ENCODE measurements at places on chromosomes 7 and 10. TPM values are rescaled to one million over a fixed set of nuclear protein-coding genes. Genes with fewer than 3 reads are reported as not detected.
A peak's percentile ranks its signal among the peaks of the same experiment; 100 is the strongest.

DNA sequence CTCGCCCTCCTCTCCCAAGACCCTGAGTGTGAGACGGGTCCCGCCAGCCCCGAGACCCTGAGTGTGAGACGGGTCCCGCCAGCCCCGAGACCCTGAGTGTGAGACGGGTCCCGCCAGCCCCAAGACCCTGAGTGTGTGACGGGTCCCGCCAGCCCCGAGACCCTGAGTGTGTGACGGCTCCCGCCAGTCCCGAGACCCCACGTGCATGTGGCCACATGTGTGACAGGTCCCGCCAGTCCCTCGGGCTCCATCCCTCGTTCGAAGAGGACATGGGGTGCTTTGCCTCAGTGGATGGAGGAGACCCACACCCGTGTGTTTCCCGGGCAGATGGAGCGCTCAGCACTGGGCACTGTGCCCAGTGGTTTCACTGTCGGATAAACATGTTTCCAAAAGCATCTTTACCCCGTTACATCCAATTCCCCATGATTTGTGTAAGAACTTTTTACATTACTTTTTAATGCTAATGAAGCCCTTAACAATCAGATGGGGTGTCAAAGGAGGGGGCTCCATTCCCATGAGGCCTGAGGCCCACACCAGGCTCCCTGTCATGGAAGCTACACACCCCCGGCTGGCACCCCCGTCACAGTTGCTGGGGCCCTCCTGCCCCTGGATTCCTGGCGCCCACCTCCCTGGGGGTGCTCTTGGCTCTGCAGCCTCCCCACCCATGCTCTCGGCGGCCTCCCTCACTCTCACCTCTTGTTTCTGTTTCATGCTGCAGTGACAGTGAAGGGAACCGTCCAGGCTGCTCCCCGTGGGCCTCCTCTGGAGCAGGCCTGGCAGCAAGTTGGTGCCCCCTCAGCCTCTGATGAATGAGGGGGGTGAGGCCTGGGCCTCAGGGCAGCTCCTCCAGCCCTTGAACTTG, 48.5 kb upstream of the CFAP46 start:
- DNase-seq, result no peak
- no peak overlapping the region for H3K4me3 ChIP-seq
- no peaks in the 10 kb centered on the region for H3K4me1 ChIP-seq

DNA sequence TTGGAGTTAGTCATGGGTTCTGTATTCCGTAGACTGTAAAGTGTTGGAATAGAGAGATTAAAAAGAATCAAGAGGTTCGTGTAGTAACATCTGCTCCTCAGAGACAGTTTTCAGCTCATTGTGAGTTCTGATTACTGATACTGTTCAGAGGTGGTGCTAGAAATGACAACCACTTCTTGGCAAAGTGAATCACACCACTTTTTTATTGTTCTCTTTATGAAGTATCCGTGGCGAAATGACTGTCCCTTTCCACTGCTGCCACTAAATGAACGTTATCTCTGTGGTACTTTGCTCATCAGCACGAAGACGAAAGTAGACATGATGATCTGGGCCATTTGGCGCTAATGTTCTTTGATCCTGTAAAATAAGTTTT, 860 bp downstream of the RPP30 start:
- peak overlapping the region; percentile 92 for H3K27ac ChIP-seq
- DNase-seq, result peak; percentile 57
- peak overlapping the region; percentile 91 for H3K4me3 ChIP-seq
- peaks cover 40% of the 10 kb centered on the region for H3K4me1 ChIP-seq

GRCh38 chr7:29723599-29723998, 82.7 kb upstream of the WIPF3 start:
- H3K27ac ChIP-seq, result no peak overlapping the region
- H3K4me1 ChIP-seq, result no peaks in the 10 kb centered on the region
- H3K27me3 ChIP-seq, result peaks cover 23% of the 10 kb centered on the region
- no peak for DNase-seq
- H3K36me3 ChIP-seq, result no peaks in the 10 kb centered on the region

DNA sequence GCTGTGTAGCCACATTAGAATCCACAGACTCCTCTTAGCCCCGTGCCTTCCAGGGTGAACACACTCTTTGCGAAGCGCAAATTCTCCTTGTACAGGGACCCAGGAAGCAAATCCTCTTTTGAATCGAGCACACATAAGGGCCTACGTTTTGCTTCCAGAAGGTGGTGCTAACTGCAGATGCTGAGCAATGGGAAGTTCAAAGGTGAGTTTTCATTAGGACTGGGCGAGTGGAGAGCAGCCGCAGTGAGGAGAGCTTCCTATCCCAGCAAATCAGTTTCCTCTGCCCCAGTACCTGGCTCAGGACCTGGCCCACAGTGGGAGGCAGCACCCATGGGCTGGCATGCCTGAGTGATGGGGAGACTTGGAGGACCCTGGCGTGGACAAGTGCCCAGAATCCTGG, 23.5 kb upstream of the GPR26 start:
- no peaks in the 10 kb centered on the region for H3K36me3 ChIP-seq
- DNase-seq, result no peak
- no peaks in the 10 kb centered on the region for H3K4me1 ChIP-seq

Gene DOCK1
- total RNA-seq, result not detected

Data from activated CD8-positive, alpha-beta memory T cell treated with anti-CD3 and anti-CD28 coated beads, Interleukin-2, amount 10 ng/mL, durations not matched to agents 7 days and 5 days (primary cell).